ENCODE measurements at places on chromosomes 5 and 9.

DNA sequence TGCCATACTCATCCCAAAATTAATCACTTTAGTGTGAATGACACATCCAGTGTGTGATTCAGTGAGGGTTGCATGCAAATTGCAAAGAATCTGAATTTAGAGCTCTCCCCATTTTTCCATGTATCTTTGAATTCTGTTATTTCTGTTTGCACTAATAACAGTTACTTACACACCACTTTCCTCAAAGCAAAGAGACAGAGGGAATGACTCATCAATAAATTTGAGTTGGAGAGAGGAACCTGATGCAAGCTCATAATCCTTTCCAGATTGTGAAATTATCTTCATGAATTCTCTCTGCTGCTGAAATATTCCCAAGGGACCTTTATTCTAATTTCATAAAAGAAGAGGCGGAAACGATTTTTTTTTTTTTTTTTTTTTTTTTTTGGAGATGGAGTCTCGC is 204.8 kb downstream of the CDH9 start:
- no peak for DNase-seq

- DNase-seq: no peak
These were observed 80.7 kb upstream of the TNFAIP8 start for GRCh38 chr5:119275146-119275545.

- no peak for DNase-seq
These were observed 30.7 kb downstream of the MSX2 start for GRCh38 chr5:174755106-174755505.

DNA sequence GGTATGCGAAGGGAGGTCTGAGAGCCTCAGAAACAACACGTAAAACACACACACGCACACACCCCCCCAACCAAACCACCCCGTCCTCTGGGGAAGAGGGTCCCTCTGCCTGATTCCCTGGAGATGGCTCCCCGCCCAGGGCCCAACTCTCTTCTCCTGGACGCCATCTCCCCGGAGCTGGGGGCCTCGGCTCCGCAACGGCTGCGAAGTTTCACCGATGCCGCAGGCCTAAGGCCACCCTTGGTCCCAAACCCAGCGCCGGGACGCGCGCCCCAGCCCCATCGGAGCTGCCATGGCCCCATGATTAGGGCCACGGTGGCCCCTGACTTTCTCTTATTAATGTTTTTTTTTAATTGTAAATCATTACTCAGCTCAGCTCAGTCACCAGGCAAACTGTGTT is 181.4 kb upstream of the TBCA start:
- no peak for DNase-seq

DNA sequence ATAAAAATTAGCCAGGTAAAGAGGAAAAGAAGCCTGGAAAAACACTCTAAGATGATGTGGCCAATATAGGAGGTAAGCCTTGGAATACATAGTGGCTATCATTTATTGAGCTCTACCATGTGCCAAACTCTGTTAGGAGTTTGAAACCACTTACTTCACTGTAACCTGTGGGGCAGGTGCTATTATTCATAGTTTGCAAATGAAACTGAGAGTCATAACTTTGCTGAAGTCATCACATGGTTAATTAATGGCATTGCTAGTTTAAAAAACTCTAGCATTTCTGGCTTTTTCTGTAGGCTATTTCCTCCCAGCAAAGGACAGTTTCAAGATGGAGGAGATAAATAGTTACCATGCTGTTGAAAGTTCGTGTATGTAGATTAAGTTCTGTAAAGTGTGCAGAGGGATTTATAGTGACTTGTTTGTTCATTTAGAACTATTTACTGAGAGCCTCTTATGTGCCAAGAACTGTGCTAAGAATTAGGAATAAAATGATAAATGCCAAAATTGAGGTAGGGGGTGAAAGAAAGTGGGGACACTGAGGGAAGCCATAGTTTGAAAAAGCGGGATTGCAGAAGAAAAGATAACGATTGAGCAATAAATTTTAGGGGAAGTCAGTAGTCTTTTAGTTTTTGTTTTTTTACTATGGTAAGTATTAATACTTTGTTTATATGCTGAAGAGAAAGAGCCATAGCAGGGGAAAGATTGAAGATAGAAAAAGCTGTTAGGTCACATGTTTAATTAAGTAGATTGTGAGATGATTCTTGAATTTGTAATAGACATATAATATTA is 57.2 kb downstream of the WDR70 start:
- no peak for DNase-seq

GRCh38 chr5:116076496-116076895 is 8.3 kb upstream of the COMMD10 start:
- no peak for DNase-seq

DNA sequence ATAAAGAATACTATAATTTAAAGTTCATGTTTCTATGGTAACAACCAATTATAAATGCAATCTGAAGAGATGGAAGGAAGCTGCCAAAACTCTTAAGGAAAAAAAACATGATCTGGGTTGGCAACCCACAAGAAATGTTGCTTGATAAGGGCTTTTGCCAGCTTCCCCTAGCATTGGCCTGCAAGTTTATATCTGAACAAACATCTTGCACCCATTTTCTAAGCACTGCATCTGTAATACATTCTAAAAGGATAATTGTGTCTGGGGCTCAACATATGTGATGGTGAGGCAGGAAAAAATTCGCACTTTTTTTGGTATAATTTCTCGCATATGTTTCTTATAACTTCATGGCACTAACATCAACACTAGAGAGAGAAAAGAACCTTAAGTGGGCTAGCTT is 276.4 kb downstream of the FBXL7 start:
- DNase-seq: no peak

DNA sequence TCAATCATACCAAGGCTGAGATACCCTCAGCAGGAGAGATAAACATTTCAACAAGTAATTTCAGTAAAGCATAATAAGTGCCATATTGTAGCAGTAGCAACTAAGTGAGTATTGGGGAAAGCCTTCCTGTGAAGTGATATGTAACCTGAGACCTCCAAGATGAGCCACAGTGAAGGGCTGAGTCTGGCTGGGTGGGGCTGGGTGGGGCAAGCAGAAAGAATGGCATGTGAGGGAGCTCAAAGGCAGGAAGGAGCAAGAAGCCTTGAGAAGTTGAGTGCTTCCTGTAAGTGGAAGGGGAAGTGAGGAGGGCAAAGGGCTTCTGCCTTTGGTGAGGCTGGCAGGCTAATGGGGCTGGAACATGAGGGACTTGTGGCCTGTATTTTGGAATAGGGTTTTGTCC is 19.7 kb upstream of the ASTN2 start:
- no peak for DNase-seq

DNA sequence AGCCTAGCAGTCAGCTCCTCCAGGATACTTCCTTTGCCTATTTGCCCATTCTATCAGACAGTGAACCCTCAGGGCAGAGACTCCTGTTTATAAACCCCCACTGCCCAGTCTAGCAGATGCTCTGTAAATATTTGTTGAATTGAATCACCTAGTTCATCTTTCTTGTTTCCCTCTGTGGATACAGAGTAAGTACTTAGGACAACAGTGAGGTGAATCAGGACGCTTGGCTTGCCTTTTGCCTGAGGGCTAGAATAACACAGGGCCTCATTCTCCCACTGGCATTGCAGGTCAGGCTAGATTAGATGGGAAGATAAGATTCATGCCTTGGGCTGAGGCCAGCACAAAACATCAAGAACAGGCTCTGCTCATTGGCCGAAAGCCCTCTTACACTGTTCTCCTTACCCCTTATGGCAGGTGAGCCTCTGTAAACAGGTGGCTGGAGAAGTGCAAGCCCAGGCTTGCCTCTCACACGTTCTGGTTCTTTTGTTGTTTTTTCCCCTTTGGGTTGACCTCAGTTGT is 22.2 kb downstream of the TNFSF8 start:
- DNase-seq: no peak

- no peak for DNase-seq
These were observed 81.4 kb upstream of the PIK3R1 start for GRCh38 chr5:68134033-68134668.

GRCh38 chr5:147836439-147836838 is 5.0 kb upstream of the SPINK1 start:
- no peak for DNase-seq

DNA sequence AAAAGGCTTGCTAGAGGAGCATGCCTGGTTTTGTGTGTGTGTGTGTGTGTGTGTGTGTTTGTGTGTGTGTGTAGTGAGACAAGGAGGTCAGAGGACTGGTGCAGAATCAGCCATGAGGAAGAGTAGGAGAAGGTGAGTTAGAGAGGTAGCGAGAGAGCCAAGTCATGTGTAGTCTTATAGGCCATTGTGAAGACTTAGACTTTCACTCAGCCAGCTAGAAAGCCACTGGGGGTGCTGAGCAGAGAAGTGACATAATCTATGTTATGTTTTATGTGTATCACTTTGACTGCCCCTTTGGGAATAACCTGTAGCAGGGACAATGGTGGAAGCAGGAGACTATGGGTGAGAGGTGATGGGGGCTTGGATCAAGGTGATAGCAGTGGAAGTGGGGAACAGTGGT is 180.5 kb upstream of the CLINT1 start:
- no peak for DNase-seq

- DNase-seq: no peak
These were observed 11.9 kb upstream of the OR13C8 start for GRCh38 chr9:104556830-104557634.

- DNase-seq: no peak
These were observed 14.8 kb upstream of the CLPTM1L start for GRCh38 chr5:1359713-1360112.

GRCh38 chr9:128635266-128636023 is 21.2 kb downstream of the DYNC2I2 start:
- DNase-seq: no peak

DNA sequence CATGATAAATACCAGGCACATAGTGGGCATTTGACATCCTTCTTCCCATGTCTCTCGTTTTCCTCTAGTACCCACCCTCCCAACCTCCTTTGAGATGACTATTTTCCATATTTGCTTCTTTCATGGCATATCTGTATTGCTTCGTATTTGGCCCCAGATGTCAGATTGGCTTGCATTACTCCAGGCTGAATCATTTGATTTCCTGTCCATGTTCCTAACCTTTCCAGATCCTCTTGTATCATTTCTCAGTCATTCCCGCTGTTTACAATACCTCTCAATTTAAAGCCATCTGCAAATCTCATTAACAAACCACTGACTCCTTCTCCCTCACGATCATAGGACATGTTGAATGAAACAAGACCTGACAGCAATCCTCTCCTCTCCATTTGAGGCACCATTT is 19.9 kb downstream of the MTX3 start:
- DNase-seq: no peak

- no peak for DNase-seq
These were observed 577 bp downstream of the TUT7 start for GRCh38 chr9:86353655-86354010.

- no peak for DNase-seq
These were observed 4.5 kb upstream of the OGN start for GRCh38 chr9:92408747-92409478.

DNA sequence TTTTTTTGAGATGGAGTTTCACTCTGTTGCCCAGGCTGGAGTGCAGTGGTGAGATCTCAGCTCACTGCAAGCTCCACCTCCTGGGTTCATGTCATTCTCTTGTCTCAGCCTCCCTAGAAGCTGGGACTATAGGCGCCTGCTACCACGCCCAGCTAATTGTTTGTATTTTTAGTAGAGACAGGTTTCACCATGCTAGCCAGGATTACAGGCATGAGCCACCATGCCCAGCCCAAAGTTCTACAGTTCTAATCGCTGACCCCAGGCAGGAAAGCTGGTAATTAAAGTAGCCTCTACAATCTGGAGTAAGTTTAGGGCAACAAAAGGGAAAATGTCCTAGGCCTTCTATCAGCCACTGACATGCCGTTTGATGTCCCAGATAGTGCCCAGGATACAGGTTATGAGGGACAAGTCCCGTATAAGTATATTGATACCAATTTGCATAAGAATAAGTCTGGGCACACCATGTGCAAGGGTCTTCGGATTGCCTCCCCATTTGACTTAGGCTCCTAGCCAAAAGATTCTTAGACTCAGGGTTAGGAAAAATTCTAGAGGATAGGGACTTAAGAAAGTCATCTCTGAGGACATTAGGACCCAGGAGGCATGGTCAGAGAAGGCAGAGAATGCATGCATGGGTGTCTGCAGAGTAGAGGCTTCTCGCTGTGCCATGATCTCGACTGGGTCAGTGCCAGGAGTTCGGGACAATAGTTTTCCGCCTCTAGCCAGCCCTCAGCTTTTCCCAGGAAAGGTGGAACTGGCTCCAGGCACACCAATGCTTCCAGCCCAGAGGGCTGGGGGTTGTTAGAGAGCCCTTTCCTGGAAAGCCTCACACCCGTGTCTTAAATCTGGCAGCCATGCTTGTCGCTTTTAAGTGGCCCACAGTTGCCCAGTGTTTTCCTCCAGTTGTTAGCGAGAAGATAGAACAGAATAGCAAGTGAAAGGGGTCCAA is 1111.1 kb downstream of the TAF11L14 start:
- no peak for DNase-seq

DNA sequence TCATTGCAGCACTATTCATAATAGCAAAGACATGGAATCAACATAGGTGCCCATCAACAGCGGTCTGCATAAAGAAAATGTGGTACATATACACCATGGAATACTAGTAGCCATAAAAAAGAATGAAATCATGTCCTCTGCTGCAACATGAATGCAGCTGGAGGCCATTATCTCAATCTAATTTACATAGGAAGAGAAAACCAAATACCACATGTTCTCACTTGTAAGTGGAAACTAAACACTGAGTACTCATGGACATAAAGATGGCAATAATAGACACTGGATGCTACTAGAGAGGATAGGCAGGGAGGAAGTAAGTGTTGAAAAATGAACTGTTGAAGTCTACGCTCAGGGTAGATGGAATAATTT is 203.9 kb upstream of the CDH9 start:
- DNase-seq: no peak

DNA sequence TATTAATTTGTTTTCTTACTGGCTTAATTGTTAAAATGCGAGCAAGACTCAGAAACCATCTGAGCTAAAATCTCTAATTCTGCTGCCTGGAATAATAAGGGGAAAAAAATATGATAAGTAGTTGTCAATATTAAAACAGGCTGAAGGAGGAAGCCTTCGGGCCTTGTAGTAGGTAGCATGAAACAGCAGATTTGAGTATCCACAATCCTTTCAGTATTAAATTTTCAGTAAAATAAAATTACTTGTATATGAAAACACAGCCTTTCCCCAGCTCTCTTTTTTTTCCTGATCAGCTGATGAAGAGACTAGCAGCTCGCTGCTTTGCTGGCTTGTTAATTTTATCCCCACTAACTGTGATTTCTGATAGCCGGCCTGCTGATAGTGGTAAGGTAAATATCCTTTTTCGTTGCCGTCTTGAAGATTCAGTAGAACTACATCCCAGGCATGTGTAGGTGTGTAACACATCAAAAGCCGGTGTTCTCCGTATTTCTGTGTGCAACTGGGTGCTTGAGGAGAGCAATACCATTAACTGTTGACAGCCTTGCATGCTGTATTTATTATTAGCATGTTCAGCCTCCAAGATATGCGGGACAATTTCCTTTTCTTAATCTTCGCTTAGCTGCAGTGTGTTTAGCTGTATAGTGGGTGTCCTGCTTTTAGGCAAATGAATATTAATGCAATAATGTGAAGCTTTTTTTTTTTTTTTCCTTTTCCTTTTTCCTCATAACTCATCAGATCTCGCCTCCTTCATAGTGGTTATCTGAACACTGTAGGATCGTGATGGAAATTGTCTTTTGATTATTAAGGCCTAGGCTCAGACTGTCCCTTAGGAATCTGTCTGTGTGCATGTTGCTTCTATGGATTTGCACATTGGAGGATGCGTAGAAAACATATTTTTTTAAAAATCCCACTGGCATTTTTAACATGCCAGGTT is 144.6 kb downstream of the SMARCA2 start:
- DNase-seq: no peak

Data from stimulated activated CD4-positive, alpha-beta T cell treated with anti-CD3 and anti-CD28 coated beads, Interleukin-1b, Interleukin-23, amount 100 ng/mL, for 1 hour (primary cell).